ENCODE measurements at places on chromosomes 12 and 14.

DNA sequence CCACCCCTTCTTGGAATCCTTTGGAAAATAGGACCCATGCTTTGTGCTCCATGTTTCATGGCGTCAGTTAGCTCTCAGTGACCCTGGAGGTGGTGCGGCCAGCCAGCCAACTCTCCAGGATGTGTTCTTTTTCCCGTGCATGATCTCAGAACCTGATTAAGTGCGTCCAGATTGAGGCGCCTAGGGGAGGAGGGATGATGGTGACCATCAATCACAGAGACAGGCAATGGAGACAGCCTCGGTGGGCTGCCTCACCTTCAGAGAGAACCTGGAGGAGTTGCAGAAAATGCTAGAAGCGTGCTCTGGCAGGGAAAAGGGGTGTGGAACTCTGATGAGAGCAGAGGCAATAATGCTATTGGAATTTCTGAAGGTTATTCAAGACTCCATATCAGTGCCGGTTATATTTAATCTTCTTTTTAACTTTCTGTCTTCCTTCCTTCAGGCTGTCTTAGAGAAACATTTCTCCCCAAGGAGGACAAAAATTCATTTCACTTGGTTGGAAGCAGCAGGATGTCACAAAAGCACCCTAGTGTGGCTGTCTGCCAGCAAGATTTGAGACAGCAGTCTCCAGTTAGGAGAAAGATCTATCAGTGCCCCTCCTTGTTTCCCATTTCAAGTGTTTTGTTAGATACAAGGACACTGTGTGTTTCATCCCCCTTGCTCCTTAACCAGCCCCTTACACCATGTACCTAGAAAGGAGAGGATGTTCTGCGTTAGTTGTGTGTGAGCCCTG is 53.3 kb upstream of the IGF1 start:
- peak; percentile 3 for DNase-seq

- no peak for DNase-seq
Observed at GRCh38 chr14:31252865-31253264, 45.3 kb upstream of the HECTD1 start.

DNA sequence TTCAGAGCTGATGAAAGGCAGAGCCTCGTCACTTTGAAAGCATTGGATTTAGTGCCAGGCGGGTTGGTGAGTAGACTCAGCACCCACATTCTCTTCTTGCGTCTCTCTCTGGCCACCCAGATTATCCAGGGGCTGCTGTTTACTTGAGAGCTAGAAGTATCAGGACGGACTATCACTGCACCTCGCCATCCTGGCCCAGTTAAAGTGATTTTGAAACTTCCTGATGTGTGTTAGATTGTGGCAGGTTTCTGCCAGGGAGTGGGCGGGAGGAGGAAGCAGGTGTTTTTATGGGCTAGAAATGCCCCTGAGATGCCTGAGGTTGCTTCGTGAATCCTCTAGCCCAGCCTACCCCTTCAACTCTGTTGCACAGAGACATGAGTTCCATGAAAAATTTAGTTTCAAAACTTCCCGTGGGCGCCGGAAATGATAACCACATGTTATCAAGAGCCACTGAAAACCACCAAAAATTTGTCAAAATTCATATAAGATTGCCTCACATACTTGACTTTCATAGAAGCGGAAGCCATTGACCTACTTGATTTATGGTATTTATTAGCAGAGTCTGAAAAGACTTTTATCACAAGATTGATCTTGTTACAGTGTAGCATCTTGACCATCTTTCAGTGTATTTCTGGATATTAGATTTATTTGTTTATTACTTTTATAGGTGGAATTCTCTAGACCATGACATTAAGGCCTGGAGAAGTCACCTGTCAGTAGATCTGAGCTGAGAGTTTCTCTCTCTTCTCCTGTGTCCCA is 466.0 kb downstream of the RAD51B start:
- DNase-seq, result no peak

- no peak for DNase-seq
Observed at GRCh38 chr14:101726954-101727302, 34.6 kb upstream of the PPP2R5C start.

- DNase-seq, result no peak
Observed at GRCh38 chr12:22160396-22161003, 114.5 kb downstream of the CMAS start.

DNA sequence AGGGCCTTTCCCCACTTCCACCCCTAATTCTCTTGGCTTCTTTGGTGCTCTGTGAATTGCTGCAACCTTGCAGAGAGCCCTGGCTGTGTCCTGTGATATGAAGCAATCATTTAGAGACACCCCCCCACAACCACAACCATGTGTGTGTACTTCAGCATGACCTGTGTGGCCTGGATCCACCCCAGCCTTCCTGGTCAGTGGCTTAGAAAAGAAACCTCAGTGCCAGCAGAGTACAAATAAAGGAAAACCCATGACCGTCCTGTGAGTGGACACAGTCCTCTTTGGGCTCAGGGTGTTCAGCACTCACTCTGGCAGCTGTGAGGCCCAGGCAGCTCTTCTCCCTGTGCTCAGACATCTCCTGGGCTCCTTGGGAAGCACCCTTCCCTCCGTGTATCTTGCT is 206.6 kb upstream of the DIO3 start:
- no peak for DNase-seq

DNA sequence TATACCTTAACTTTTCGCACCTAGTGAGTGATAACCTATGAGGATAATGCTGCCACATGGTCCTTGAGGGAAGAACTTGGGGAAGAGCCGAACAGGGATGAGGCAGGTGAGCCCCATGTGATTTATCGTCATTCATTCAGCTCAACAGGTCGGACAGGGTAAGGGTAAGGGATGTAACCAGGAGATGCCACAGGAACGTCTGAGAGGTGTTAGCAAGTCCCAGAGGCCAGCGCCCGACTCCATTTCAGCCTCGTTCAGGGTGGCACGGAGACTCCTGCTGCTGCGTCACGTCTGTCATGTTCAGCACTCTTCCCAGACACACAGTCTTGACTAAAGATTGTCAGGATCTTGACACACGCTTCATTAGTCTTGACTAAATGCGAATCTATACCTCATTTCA is 23.4 kb upstream of the TIGAR start:
- no peak for DNase-seq

GRCh38 chr14:20799456-20799891 is 3.2 kb downstream of the RNASE1 start:
- DNase-seq, result no peak

DNA sequence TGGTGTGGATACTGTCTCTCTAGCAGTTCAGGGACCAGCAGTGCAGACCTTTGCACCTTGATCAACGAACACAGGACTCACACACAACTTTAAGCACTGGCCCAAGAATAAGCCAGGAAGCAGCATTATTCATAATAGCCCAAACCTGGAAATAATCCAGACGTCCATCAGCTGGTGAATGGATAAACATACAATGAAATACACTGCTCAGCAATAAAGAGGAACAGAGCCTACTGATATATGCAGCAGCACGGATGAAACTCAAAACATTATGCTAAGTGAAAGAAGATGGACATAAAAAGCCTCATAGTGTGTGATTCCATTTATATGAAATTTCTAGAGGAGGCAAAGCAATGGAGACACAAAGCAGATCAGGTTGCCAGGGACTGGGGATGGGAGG is 303.9 kb upstream of the FKBP4 start:
- DNase-seq, result no peak

DNA sequence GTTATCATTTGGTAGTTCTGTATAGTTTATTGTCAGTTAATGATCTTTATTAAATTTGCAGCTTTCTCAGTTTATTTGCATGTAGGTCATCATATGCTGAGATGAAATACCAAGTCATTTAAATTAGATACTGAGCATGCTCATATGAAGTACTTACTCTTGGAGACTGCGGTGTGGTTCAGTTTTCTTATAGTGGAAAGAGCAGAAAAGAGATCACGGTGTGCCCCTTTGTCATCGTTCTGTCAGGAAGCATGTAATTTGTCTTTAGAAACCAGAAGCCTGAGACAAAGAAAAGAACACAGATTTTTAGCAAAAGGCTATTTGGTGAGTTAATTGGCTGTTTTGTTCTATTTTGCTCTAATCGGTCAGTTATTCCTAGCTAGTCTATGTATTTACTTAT is 75.6 kb downstream of the PLEKHA5 start:
- DNase-seq, result no peak

GRCh38 chr14:77647853-77648252 is 31.4 kb upstream of the SPTLC2 start:
- DNase-seq, result no peak

DNA sequence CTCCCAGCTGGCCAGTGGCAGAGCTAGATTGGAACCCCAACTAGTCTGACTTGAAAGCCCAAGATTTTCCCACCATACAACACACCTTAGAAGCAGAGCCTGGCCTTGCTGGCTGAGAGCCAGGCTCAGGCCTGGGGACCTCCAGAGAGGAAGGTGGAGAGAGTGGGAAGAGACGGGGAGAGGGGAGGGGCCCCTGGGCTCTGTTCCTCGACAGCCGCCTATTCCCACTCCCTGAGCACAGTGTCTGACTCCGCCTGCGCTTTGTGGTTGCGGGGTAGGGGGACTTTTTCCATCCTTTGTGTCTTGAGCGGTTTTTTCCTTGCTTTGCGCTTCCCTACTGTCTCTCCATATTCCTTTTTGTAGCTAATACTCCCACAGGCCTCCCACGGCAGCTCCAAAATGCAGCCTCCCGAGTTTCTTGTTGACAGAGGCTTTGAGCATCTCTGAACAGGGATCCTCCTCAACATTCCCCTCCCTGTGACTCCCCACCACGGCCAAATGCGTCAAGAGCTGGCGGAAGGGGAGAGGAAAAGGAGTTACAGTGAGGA is 4.0 kb upstream of the KCNH3 start:
- no peak for DNase-seq

DNA sequence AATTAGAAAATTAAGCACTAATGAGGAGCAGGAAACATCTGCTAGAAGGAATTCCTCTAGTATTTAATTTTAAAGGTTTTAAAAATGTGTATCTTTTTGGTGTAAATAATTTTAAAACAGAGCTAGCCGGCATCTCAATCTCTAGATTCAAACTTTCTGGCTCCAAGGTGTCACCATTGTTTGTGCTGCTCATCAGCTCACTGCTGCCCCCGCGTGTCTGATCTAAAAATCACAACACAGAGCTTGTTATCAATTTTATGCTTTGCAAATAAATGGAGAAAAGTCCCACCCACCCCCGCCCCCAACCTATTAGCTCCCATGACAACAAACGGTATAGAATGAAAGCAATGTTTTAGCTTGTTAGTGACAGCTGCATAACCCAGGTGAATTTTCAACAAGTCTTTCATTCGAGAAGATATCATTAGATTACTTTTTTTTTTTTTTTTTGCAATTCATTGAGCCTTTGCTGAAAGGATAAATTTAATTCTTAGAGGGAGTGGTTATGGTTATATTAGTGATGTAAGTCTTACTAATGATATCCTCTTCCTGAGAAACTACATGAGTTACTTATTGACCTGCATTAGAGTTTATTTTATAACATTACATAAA is 11.3 kb upstream of the ABHD12B start:
- peak; percentile 92 for DNase-seq

GRCh38 chr12:14905269-14906004 is 19.8 kb upstream of the MGP start:
- no peak for DNase-seq

DNA sequence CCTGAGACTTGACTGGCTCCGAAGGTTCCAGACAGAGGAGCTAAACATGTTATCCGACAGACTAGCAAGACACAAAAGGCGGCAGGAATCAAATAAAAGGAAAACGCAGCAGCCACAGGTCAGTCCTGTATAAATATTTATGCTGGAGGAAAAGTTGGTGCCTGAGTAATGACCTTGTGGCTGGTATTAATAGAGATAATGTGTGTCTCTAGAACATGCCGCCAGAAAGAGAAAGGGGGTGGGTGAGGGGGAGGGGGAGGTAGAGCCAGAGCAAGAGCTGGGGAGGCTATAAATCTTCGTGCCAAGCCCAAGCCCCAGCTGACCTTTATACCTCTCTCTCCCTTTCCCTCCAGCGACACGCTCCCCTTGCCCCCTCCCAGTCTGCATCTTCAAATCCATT is 590.4 kb downstream of the MED13L start:
- DNase-seq, result peak; percentile 57

- no peak for DNase-seq
Observed at GRCh38 chr12:27436768-27437167, 9.8 kb upstream of the SMCO2 start.

GRCh38 chr12:6736754-6737153 is 12.9 kb downstream of the COPS7A start:
- no peak for DNase-seq

DNA sequence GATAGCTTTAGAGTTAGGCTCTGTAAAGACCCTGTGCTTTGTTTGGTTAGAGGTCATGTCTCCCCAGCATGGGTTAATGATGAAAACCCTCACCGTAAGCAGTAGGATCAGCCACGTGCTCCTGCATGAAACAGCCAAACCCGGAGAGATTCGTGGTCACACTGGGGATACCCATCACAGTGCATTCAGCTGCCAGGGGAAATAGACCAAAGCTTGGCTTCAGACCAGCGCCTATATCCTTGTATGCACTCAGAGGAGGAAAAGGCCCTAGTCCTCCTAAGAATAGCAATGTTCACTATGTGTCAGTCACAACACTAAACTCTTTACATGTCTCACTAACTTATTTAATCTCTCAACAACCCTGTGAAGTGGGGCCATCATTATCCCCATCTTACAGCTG is 16.3 kb downstream of the SPX start:
- DNase-seq, result no peak

DNA sequence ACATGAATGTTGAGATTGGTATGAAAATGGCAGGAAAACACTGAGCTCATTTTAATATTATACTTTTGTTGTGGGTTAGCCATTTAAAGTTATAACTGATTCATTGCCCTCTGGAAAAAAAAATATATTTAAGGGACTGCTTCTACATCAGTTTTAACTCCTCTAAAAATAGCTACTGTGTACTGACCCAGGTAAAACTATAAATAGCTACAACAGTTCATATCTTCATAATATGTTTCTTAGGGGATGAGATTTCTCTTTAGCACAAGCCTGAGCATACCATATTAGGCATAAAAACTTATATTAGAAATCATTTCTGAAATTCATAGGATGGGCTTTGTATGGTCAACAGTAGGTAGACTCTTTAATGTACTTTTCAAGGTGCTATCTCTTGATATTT is 81.0 kb downstream of the KTN1 start:
- no peak for DNase-seq

- no peak for DNase-seq
Observed at GRCh38 chr12:44778863-44779262, 97.3 kb downstream of the NELL2 start.

DNA sequence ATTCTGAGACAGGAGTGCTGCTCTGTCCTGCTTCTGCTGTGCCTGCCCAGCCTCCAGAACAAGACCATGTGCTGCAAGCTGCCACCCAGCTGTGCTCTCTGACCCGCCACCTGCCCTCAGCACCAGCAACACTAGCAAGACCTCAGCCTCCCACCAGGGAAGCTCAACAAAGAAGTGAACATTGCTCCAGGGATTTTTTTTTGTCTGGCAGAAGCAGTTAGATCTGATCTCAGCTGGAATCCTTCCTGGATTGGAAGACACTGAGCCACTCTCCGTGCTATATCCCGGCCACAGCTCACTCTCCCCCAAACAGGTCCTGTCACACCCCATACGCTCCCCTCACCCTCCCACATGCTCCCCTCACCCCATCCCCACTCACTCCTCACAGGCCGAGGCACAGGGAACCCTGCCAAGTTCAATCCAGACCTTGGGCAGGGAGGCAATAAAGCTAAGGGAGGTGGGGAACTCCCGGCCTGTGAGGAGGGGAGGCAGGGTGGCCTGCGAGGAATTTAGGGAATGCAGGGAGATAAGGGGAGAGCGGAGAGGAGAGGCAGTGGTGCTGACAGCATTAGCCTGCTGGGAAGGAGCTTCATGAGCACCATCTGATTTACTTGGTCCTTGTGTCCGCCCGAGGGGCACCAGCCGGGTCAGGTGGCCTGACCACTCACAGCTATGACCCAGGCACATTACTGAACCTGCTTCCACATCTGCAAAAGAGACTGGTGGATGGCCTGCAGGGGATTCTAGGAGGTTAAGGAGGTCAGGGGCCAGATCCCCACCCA is 29.7 kb downstream of the CCDC85C start:
- DNase-seq, result peak; percentile 55

All from nephron progenitor cell (in vitro differentiated cells).